Ovary (tissue), 10 donors: ENCODE measurements at places on chromosomes 1 and 21. TPM values are rescaled to one million over a fixed set of nuclear protein-coding genes. Genes with fewer than 3 reads are reported as not detected.
A peak's percentile ranks its signal among the peaks of the same experiment; 100 is the strongest.

DNA sequence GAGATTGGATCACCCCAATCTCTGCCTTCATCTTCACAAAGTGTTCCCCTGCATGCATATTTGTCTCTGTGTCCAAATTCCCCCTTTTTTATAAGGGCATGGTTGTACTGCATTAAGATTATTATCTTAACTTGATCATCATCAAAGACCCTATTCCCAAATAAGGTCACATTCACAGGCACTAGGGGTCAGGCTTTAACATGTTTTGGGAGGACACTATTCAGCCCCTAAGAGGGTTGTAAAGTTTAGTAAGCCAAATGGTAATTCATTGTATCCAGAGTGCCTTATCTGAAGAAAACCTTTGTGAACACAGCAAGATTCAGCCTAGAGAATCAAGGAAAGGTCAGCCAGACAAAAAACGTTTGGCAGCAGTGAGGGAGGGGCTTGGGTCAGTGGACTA lies 317.6 kb upstream of the PLD5 start:
- H3K36me3 ChIP-seq, result no peaks in the 10 kb centered on the region
- H3K4me3 ChIP-seq, result no peak overlapping the region
- DNase-seq, result no peak
- H3K27ac ChIP-seq, result no peak overlapping the region
- H3K27me3 ChIP-seq, result no peaks in the 10 kb centered on the region

DNA sequence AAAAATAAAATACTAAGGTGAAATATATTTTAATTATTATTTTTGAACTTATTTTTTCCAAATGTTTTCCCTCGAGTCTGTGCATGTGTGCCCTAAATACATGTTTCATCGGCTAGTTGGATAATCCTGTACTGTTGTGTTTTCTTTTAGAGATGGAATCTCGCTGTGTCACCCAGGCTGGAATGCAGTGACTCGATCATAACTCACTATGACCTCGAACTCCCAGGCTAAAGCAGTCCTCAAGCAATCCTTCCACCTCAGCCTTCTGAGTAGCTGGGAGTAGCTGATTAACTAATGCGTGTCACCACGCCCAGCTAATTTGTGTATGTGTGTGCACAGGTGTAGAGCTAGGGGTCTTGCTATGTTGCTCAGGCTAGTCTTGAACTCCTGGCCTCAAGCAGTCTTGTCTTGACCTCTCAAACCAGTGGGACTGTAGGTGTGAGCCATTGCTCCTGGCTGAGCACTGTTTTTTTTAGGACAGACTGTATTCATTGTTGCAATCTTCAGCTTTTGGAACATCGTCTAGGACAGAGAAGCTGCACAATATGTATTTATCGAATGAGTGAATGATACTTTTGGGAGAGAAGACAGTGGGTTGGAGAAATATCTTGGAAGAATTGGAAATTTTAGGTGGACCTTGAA lies 4.8 kb upstream of the TMCO1 start:
- no peak overlapping the region for H3K4me3 ChIP-seq
- H3K27ac ChIP-seq, result no peak overlapping the region
- H3K4me1 ChIP-seq, result peaks cover 7% of the 10 kb centered on the region
- DNase-seq, result no peak
- H3K36me3 ChIP-seq, result no peaks in the 10 kb centered on the region
- no peaks in the 10 kb centered on the region for H3K27me3 ChIP-seq

- H3K4me1 ChIP-seq, result no peaks in the 10 kb centered on the region
- DNase-seq, result no peak
- no peaks in the 10 kb centered on the region for H3K27me3 ChIP-seq
- no peak overlapping the region for H3K4me3 ChIP-seq
- no peak overlapping the region for H3K27ac ChIP-seq
Observed at GRCh38 chr1:95035536-95035935, 37.2 kb downstream of the ALG14 start.

SPRR4 gene
- not detected for total RNA-seq

ZBTB21 gene
- total RNA-seq, result 33.7 TPM

GRCh38 chr1:91124989-91125417 lies 103.2 kb upstream of the ZNF644 start:
- H3K27me3 ChIP-seq, result no peaks in the 10 kb centered on the region
- no peaks in the 10 kb centered on the region for H3K36me3 ChIP-seq
- no peak for DNase-seq
- H3K4me1 ChIP-seq, result no peaks in the 10 kb centered on the region
- no peak overlapping the region for H3K27ac ChIP-seq

- H3K36me3 ChIP-seq, result no peaks in the 10 kb centered on the region
- peaks cover 19% of the 10 kb centered on the region for H3K4me1 ChIP-seq
- DNase-seq, result peak; percentile 79
- H3K27ac ChIP-seq, result no peak overlapping the region
- peak overlapping the region; percentile 41 for H3K4me3 ChIP-seq
- no peaks in the 10 kb centered on the region for H3K27me3 ChIP-seq
Observed at GRCh38 chr1:227788271-227789083, 27.0 kb upstream of the PRSS38 start.
